DND-41 (cell line): ENCODE measurements at places on chromosomes 3 and 15.

DNA sequence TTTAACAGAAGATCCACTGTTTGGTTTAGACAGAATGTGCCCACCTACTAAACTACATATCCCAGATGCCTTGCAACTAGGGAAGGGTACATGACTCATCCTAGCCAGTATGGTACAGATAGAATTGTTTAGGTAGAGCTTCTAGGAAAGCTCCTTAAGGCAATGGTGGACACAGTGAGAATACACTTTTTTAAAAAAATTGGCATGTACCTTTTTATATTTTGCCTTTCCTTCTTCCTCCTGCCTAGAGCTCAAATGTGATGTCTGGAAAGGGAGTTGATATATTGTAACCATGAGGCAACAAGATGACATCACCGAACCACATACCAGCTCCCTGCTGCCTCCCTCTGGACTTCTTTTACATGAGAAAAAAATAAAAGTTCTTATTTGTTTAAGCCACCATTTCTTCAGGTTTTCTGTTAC is 14.4 kb upstream of the C3orf80 start:
- no peak for DNase-seq

DNA sequence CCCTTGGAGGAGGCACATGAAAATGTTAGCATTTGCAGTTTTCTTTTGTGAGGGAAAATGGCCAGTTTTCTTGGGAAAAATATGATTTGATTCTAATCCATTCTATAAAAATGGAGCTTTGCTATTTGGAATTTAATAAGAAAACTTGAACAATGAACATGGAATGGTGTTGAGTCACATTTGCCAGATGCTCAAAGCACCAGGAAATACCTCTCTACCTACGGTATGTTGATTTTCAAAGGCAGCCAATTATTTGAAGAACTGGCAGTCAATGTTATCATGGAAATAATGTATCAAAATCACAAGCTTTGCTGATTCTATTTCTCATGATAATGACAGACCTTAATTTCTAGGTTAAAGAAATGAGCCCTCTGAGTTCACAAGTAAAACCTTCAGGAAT is 14.9 kb downstream of the NME9 start:
- no peak for DNase-seq

DNA sequence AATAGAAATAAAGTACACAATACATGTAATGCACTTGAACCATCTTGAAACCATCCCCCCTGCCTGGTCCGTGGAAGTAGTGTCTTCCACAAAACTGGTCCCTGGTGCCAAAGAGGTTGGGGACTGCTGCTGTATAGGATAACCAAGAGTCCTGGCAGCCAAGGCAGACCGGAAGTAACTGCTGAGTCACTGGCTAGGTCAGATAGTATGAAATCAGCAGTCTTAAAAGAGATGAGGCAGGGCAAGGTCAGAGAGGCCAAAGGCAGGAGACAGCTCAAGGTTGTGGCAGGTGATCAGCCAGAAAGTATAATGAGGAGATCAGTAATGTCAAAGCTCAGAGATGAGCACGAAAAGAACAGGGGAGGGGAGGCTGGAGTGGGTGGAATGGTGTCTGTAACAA is 60.2 kb downstream of the MAP3K13 start:
- DNase-seq, result no peak

DNA sequence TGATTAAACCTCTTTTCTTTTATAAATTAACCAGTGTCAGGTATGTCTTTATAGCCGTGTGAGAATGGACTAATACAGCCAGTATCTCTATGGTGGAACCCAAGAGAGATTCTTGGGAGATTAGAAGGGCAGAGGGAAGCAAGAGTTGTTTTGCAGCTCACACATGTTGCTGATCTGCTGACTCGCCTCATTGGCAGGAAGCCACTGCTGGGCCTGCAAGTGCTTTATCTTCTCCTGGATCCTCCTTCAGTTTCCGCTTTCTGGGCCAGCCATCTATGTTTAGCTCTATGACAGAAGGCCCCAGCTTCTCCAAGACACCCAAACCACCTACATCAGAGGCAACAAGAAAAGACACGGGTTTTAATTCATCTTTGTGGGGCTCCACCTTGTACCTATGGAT is 23.4 kb upstream of the GALNT15 start:
- no peak for DNase-seq

DNA sequence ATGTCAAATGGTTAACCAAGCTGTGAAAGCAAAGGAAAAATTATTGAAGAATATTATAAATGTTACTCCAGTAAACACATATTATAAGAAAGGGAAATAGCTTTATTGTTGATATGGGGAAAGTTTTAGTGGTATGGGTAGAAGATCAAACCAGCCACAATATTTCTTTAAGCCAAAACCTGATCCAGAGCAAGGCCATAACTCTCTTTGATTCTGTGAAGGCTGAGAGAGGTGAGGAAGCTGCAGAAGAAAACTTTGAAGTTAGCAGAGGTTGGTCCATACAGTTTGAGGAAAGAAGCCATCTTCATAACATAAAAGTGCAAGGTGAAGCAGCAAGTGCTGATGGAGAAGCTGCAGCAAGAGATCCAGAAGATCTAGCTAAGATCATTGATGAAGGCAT is 54.8 kb downstream of the LYZL4 start:
- DNase-seq, result no peak

DNA sequence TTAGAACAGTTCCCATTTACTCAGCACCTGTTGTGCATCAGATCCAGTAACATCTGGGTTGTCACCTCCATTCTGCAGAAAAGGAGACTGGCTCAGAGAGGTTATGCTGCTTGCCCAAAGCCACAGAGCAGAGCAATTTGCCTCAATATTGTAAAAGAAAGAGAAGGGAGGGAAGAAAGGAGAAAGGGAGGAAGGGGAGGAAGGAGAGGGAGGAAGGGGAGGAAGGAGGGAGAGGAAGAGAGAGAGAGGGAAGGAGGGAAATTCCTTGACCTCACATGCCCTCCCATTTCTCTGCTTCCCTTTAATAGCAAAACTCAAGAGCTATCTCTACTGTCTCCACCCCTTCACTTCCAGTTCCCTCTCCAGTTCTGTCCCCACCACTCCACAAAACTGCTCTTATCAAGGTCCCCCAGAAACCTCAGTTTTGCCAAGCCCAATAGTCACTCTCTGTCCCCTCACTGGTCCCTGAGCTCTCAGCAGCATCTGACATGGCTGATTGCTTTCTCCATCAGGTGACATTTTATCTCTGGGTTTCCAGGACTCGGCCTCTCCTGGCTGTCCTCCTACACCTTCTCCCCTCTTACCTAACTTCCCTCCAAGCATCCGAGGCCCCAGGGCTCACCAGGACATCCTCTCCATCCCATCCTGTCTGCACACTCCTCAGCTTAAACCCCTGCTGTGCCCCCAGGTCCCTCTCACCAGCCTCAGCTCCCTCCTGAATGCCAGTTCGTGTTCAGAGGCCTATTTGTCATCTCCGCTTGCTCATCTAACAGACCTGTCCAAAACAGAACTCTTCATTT is 104.7 kb upstream of the LINGO1 start:
- DNase-seq, result no peak

DNA sequence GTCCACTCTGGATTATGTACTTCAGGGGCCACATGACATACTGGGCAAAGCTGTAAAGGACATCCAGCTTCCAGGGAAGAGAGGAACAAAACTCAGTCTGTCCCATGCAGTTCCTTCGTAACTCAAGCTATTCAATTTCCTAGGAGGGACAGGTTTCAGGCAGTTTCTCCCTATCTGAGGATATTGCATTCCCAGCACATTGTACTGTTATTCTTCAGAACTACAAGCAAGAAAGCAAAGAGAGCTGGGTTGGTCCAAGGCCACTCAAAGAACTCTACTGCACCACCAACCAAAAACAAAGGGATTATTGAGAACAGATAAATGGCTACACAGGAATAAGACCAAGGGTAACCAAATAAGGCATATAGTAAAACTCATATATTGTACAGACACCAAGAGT is 117.6 kb upstream of the ARL6 start:
- DNase-seq, result no peak

GRCh38 chr3:177607589-177607988 is 410.3 kb upstream of the TBL1XR1 start:
- DNase-seq, result no peak

- DNase-seq, result no peak
Observed at GRCh38 chr3:40108643-40109042, 200.9 kb upstream of the EIF1B start.

DNA sequence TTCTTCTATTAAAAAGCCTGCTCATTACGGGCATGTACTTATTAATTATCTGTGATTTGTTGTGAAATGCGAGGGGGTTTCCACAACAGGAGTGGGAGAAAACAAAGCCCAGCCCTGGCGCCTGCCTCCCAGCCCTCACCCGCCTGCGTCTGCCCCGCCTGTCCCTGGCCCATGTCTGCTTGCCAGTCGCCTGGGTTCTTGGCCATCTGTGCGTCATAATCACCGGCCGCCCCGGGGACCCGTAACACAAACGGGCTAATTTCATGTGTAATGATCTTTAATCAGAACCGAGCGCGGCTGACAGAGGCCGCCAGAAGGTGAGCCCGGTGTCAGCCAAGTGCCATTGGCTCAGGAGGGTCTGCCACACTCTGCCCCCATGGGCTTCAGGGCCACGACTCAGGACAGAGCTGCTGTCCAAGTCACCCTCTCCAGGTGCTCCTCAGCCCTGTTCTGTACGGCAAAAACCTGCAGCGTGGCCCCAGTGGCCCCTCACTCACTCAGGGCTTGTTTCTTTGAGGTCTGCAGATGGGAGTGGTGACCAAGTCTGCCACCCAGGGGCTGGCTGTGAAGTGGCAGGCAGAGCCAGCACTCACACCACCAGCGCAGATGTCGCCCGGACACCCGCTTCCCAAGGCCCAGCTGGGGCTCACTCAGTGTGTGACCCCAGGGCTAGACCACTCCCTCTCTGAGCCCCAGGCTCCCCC is 28.8 kb upstream of the TMEM115 start:
- no peak for DNase-seq

DNA sequence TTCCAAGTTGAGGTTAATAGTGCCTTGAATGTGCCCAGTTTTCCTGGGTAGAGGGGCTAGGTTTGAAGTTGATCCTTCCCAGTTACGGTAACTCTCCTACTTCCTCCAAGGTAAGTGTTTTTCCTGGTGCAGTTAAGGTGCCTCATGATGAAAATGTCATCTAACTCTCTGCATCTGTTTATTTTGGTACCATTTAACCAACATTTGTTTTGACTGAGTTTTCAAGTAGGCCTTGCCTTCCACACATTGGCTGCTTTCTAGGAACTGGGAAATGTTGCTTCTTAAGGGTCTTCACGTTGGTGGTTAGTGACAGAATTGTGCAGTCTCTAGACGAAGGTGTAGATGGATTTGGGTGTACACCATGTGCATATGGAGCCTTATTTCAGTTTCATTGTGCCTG is 31.3 kb downstream of the USP3 start:
- DNase-seq, result no peak

- no peak for DNase-seq
Observed at GRCh38 chr3:183991403-183991802, 26.3 kb downstream of the ABCC5 start.

- DNase-seq, result no peak
Observed at GRCh38 chr3:14194865-14195264, 16.2 kb downstream of the LSM3 start.

GRCh38 chr3:18716101-18716500 is 291.0 kb upstream of the SATB1 start:
- no peak for DNase-seq

- DNase-seq, result no peak
Observed at GRCh38 chr3:36803091-36803791, 38.9 kb upstream of the DCLK3 start.

DNA sequence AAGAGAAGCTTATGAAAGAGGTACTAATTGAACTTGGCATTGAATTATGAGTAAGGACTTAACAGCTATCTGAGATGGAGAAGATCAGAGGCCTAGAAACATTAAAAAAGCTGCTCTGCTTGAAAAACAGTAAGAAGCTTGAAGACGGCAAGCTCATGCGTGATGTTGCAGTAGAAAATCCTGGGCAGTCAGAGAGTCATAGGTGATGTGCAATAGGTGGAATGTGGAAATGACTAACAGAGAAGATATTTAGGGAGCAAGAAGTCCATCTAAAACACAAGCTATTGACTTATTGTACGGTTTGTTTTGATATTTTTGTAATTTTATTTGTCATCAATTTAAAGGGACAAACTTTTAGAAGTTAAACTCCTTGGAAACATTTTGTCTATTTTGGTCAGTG is 1101.4 kb downstream of the ROBO2 start:
- DNase-seq, result no peak

DNA sequence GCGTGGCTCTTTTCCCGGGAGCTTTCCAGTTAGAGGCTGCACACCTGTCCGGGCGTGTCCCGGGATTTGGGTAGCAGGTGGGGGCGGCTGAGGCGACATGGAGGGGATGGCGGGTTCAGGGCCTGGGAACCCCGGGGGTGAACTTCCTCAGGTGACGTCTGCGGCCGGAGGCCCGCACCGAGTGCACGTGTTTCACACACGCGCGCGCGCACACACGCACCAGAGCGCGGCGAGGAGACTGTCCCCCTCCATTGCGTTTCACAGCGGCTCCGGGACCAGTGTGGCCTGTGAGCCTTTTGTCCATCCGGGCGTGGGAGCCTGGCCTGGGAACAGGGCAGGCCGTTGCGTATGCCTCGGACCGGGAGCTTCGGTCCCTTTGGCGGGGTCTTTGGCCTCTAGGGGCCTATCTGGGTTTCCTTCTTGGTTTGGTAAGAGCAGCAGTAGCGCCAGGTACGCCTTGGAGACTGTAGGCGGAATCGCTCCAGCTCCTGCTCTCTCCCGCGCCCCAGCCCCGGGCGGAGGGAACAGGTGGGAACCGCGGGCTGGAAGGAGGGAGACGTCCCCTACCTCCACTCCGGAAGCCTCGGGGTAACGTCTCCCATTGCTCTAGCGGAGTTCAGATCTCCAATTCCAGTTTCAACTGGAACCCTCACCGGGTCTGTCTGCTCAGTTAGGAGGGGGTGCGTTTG is 220.0 kb downstream of the MEIS2 start:
- DNase-seq, result no peak

DNA sequence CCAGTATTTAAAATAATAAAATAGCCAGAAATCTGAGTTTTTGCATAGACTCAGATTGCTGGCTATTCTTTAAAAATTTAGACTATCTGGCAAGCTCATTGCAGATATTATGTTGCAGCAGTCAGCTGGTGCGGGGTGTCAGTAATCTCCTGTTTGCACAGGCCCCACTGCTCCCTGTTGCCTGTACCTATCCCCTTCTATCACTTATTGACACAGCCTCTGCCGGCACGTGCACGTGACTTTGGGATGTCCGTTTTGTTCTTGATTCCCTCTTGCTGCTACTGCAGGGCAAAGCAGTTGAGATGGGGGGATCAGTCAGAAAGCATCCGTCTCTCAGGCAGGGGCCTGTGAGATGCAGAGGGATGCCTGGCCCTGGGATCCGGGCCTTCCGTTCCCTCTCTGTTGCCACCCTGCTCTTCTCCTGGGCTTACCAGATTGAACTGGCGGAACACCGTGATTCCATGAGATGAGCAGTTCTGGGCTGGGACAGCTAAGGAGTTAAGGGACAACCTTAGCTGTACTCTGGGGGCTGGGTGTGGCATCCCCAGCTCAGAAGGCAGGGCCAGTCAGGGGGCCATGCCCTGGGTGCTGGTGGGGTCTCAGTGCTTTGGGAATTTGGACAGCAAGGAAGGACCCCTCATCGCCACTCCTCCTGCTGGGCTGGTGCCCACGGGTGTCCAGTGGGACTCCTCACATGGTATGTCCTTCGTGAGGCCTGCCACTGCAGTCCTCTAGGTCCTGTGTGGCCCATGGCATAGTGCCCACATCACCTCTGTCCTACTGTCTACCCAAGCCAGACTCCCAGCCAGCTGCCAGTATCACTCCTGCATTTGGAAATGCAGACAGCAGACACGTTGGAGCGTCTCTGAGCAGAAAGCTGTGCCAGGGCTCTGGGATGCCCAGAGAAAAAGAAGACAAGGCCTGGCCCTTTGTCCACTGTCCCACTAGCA is 11.8 kb downstream of the MRAS start:
- no peak for DNase-seq
